NCI-H187 (cell line): ENCODE measurements at places on chromosomes 2 and 18.

- no peak for DNase-seq
Observed at GRCh38 chr2:49111006-49111405, 43.3 kb downstream of the FSHR start.

DNA sequence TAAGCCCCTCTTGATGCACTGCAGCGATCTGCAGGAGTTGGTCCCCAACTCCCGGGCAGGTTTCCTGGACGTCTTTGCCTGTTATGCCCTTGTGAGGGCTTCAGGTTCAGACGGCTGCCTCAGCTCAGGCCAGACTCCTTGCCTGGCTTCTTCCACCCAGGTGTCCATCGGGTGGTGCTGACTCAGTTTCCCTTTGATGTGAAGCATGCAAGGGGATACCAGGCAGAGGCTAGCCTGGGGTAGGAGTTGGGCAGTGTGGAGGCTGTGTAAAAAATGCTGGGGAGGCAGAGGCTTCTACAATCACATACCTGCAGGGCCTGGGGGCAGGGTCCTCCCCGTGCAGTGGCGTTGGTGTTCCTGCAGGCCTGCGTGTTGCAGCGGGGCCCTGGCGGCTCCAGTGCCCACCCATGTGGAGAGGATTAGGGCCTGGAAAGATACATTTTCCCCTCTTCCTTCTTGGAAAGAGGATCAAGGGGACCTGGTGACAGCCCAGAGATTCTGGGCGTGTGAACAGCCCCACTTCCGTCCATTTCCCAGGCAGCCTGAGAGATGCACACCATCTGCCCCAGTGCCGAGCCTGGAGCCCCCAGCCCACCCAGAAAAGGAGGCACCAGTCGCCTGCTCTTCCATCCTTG lies 338.3 kb downstream of the DYSF start:
- no peak for DNase-seq

DNA sequence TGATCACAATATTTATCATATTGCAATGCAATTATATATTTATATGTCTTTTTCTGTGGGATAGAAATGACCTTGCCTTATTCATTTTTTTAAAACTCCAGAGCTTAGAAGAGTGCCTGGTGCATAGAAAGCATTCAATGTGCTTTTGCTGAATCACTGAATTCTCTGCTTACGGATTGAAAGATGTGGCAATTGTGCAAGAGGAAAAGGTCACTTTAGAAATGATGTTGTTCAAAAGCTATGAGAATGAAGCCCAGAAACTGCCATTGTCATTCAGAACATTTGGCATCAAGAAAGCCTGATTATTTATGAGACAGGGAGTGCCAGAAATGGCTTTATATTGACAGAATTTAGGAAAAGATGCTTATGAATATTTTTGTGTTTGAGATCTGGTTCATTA lies 678.6 kb upstream of the CDH2 start:
- no peak for DNase-seq

DNA sequence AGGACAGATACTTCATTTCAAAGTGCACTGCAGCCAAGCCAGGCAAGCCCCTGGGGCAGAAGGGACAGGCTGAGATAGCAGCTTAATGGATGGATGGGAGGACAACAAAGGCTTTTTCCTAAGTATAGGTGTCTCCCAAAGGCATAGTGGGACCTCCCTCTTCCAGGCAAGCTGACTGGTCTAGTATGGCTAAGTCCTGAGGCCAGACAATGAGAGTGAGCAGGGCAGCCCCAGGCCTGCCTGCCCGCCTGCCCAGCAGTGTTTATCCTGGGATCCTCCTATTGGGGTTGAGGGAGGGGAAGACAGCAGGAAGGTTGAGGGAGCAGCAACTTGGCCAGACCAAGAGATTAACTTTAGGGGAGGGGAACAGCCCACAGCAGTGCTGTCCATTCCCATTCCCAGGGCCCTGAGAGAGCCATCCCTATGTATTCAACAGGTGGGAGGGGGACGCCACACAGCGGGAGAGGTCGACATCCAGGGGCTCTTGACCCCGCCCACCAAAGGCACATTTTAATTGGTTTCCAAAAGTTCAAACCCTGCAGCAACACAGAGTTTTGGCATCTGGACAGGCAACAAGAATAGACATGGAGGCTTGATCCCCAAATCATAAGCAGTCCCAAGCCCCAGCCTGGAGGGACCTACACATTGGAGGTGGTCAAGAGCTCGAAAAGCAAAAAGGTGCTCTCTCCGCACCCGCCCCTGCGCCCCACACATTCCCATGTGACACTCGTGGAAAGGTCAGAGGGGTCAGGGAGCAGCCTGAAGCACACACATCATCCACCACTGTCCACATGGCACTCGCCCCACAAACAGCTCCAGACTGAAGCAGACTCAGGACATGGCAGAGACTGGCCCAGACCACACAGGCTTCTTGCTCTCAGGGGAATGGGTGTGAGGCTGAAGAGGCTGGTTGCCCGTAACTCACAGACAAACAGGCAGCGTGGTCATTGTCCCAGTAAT lies 2.9 kb upstream of the SFXN5 start:
- no peak for DNase-seq

- no peak for DNase-seq
Observed at GRCh38 chr18:25274926-25275325, 77.0 kb downstream of the ZNF521 start.

DNA sequence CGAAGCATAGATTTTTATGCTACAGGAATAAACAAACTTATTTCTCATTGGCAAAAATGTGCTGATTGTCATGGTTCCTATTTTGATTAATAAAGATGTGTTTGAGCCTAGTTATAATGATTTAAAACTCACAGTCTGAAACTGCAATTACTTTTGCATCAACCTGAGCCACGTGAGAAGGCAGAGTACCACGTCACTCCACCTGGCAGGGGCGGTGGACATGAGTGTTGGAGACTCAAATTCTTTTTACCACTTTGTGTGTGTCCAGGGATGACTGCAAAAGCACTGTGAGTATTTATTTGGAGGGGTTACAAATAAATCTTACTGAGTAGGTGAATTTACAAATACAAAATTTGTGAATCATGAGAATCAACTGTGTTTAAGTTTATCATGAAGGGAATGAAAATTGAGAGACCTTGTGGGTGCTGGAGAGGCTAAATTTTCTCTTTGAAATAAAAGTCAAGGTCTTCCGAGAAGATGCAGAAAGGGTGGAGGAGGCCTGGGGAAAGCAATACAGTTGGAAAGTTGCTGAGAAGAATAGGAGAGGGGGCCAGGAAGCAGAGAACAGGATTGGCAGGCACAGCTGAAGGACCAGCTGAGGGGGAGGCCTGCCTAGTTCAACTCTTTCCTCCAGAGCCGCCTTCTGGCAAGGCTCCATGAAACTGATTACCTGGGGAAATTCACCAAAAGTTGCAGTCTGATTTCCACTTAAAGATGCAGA lies 316.4 kb downstream of the MYCN start:
- no peak for DNase-seq

DNA sequence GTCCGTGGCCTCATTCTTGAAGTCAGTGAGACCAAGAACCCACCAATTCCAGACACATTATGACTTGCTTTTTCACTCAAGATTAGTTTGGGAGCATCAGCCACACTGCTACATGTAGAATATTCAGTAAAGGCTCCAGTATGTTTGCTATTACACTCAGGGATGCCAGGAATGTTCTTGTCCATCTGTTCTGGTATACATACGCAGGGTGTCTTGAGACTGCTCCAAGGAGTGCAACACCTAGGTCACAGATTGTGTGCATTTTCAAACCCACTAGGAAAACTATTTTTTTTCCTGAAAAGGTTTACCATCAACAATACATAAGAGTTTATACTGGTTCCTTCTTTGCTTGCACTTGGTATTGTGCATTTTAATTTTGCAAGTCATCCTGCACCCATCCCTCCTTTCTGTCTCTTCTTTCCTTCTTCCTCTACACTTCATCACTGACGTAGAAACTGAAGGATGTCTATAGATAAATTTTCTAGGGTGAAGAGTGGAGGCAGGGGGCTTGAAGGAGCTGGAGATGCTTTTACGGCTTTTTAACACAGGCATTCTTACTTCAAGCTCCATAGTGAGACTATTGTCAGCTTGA lies 35.3 kb upstream of the MAP2 start:
- DNase-seq = no peak

DNA sequence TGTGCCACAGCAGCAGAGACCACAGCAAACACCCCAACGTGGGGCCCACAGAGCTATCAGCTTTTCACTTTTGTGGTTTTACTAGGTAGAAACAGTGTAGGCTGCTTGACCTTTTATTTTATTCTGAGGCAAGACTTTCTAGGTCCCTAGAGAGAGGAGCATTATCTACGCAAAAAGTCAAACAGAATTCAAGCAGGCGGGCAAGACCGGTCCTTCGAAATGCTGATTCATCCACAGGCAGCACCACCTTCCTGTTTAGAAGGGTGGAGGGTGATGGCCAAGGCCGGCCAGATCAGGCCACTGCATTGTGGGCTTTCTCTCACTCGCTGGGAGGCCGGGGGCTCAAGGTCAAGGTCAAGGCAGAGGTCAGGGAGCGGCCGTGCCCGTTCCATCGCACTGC lies 573.0 kb downstream of the GALR1 start:
- no peak for DNase-seq

GRCh38 chr18:36273347-36273746 lies 24.2 kb upstream of the FHOD3 start:
- DNase-seq = no peak

DNA sequence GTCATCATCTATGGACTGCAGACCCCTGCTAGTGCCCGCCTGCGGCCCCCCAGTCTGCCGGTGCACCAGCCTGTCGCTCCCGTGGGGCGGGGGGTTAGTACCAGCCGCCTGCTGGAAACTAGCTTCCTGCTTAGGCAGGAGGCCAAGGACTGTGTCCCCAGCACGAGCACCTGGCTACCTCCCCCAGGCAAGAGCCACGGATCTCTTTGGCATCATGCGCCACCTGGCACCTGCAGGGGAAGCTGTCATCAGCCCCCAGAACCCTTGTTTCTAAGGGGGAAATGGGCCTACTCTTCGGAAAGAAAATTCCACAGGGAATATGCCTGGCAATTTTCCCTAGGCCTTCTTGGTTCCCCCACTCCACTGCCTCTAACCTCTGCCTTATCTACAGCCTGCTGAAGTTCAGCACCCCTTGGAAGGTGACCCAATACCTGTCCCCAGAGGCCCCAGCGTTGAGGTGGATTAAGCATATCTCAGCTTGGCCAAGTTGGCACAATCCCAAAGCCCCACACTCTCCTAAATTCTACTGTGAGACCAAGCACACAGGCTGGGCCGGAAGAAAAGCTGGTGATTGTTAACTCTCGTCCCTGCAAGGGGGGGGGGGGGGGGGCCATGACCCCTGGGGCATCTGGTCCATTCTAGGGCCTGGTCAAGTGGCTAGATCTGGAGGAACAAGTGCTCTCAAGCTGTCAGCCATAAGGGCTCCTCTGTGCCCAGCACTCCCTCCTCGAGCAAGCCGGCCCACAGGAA lies 62.0 kb upstream of the POMC start:
- DNase-seq = no peak

DNA sequence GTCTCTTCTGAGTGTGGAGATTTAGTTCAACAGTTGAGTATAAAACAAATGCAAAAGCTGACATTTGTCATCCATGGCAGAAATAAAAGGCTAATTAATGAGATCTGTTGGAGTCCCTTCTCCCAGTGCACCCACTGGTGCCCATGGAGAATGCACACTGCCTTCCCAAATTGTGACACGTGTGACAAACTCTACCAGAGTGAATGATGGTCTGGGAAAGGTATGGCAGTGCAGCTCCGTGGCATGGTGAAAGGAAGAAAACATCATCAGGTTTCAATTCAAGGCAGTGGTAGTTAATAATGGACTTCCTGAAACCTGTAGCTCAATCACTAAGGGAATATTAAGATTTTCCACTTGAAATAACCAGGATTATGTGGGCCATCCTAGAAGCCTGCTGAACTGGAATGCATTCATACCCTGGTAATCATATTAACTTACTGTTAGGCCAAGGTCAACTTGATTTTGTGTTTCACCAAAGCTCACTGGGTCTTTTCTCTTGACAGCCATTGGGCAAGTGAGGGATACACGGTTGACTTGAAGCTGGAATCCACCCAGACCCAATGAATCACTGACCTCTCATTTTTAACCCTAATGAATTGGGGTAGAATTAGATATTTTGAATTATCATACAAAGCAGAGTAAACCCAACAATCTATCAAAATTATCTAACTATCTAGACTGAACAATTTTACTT lies 167.6 kb downstream of the AFF3 start:
- no peak for DNase-seq

DNA sequence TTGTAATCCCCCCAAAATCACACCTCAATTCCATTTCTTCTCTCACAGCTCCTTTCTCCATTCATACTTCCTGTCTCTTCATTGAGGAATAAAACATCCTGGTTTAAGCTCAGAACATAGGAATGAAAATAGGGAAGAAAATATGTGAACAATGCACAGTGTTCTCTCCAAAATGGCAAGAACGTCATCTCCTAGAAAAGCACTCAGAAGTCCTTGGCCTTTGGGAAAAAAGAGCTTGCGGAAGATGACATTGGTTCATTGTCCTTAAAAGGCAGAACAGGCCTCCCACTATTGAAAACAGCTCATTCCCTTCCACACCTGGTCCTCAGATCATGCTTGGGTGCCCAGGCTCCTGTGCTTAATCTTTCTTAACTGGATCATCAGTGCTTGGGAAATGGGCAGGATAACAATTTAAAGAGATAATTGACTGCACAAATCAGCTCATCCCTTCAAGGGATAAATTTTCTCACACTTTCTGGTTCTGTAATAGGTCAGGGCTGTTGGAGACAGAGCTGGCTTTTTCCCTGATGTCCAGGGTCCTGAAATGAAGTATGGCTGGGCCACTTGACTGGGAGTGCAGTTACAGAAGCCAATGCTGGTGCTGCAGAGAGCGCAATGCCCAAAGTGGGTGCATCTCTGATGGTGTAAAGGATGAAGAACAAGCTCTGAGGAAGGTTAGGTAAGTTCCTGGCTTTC lies 69.2 kb downstream of the MARCHF4 start:
- DNase-seq = no peak

DNA sequence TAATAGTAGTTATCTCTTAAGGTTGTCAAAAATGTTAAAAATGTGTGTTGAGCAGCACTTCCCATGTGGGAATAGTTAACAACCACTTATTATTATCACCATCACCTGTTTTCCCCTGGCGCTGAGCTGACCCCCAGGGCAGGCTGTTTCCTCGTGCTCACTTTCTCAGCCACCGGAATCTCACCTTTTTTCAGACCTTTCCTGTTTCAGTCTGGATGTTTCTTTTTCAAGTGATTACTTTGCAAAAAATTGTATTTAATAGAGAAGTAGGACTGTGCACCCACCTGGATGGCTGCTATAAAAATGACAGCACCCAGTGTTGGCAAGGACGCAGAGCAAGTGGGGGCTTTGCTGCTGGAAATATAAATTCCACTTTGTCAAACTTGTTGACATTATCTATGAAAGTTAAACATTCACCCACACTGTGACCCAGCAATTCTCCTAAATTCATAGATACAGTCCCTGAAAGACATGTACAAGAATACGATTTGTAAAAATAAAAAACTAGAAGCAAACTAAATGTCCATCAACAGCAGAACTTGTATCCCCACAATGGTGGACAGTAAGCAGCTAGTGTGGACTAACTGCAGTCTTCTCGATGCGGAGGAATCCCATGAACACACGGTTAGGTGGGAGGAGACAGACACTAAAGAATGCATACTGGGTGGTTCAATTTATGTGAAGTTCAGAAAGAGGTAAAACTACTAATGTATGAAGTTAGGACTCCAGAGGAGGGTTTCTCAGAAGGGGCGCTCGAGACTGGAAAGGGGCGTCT lies 66.5 kb downstream of the SOWAHC start:
- no peak for DNase-seq
